Chondrocyte (in vitro differentiated cells): ENCODE measurements at places on chromosomes 6 and 20.

- DNase-seq, result no peak
Measured at GRCh38 chr6:170231293-170232185, 59.3 kb downstream of the DLL1 start.

DNA sequence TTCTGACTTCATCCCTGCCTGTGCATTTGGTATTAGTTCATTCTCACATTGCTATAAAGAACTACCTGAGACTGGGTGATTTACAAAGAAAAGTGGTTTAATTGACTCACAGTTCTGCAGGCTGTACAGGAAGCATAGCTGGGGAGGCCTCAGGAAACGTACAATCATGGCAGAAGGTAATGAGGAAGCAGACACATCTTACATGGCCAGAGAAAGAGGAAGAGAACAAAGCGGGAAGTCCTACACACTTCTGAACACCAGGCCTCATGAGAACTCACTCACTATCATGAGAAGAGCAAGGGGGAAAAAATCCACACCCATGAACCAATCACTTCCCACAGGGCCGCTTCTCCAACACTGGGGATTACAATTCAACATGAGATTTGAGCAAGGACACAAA is 303.9 kb downstream of the CBLN4 start:
- no peak for DNase-seq

GRCh38 chr20:54228841-54229240 is 21.0 kb downstream of the PFDN4 start:
- no peak for DNase-seq

DNA sequence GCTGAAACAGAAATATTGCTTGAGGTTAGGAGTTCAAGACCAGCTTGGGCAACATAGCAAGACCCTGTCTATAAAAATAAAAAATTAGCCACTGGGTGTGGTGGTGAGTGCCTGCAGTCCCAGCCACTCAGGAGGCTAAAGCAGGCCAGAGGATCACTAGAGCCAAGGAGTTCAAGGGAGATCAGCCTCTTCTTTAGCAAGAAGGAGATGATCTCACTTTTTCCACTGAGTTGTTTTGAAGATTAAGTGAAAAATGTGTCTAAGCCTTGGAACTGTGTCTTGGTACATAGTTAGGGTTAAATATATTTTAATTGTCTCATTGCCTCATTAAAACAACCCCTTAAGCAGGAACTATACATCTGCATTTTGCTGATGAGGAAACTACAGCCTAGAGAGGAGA is 279.0 kb upstream of the ZFP64 start:
- no peak for DNase-seq

DNA sequence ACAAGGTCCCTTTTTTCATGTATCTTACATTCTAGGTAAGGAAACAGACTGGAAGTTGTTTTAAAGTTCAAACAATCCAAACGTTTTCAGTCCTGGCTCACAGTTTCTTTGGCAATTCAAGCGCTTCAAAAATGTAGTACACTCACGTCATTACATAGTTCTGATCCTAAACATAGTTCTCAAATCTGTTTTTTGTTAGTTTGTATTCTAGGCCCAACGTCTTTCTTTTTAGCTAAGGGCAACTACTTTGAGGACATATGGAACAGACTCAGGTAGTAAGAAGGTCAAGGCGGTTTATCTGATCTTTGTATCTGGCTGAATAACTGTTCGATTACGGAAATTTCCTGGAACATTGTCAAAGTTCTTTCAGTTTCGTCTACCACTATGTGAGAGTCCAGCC is 36.9 kb upstream of the PLCB4 start:
- no peak for DNase-seq

GRCh38 chr20:46324960-46325703 is 16.8 kb upstream of the CDH22 start:
- no peak for DNase-seq

DNA sequence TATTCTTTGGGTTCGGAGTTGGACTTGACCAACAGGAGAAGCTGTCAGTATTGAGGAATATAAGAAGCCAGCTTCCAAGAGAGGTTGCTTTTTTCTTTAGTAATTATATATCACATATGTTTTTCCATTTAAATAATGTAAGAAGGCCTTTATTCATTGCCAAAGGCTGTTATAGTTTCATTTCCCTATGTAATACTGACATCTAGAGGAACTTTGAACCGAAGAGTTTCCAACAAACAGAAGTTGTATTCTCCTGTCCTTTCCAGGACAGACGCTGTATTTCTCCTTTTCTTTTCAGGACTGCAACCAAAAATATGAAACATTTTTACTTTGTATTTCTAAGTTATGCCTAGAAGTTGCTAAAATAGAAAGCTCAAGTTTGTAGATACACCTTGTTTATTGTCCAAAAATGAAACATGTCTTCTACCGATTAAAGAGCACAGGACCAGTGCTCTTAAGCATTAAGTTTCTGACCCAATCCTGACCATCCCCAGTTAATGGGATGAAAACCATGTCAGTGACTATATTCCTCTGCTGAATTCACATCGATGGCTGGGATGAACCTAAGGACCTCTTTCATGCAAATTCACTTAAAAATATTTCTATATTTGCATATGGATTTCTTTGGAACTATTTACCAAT is 55.1 kb downstream of the MYLK4 start:
- no peak for DNase-seq

- no peak for DNase-seq
Measured at GRCh38 chr20:33836277-33836676, 25.1 kb downstream of the CHMP4B start.

DNA sequence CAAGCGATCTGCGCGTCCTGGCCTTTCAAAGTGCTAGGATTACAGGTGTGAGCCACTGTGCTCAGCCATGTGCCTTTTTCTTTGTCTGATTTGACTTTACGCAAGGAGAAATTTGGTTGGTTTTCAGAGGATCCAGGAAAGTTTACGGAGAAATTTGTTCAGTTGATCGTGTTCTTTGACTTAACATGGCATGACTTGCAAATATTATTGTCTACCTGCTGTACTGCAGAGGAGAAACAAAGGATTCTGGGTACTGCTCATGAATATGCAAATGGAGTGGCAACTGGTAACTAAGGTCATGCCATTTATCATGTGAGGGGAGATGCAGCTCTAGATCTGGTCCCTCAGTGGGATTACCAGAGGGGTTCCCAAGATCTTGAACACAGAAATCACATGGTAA is 68.8 kb upstream of the CHD6 start:
- DNase-seq, result no peak

GRCh38 chr6:27669295-27669623 is 196.4 kb upstream of the ZNF184 start:
- DNase-seq, result no peak

GRCh38 chr20:35600176-35600992 is 15.2 kb upstream of the SPAG4 start:
- peak; percentile 86 for DNase-seq

GRCh38 chr6:105836889-105837288 is 249.2 kb upstream of the PRDM1 start:
- no peak for DNase-seq

GRCh38 chr20:60727425-60727824 is 524.6 kb upstream of the CDH4 start:
- no peak for DNase-seq

DNA sequence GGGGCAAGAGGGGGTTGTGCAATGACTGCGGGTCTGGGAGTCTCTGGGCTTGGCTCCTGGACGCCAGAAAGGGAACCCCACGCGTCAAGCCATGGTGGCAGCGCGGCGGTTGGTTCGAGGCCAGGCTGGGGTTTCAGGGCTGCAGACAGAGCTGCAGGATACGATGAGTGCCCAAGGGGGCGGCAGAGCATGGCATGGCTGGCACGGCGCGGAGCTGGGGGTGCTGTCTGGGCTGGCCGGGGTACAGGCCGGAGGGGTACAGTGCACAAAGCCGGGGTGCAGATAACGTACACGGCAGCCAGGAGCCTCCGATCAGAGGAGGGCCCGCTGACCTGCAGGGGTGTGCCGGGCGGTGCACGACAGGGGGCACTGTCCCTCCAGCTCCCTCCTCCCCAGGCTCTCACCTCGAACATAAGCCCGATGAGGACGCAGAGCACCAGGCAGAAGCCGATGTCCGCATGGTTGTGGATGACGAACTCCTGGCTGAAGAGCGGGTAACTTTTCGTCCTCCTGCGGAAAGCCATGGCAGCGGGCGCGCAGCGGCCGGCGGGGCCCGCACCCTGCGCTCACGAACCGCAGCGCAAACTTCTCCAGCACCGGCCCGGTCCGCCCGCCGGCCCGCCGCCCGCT is 353 bp downstream of the TRAM2 start:
- DNase-seq, result no peak

GRCh38 chr20:32509639-32510066 is 75.5 kb downstream of the NOL4L start:
- DNase-seq, result peak; percentile 24

GRCh38 chr6:10144772-10145171 is 270.1 kb downstream of the TFAP2A start:
- no peak for DNase-seq

- DNase-seq, result no peak
Measured at GRCh38 chr20:24459733-24460132, 9.7 kb upstream of the SYNDIG1 start.

DNA sequence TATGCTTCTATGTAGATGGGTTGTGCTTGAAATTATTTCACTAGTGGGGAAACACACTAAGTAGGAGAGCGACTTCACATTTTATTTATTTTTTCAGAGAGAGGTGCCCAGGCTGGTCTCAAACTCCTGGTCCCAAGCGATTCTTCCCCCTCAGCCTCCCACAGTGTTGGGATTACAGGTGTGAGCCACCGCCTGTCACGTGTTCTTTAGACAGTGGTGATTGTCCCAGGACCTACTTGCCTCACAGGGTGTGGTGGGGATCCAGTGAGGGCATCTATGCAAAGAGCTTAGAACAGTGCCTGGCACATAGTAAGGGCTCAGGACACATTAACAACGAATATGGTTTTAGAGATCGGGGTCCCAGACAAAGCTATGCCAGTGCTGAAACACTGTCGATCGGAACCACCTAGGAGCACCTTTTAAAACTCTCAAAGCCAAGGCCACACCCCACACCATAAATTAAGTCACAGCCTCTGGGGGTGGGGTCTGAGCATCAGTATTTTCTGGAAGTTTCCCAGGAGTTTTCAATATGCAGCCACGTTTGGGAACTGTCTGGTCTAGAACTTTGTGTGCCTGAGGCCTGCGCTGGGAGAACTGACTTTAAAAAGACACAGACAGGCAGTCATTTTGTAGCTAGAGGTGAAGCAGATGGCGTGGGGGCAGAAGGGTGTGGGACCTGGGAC is 4.8 kb upstream of the BCAS4 start:
- DNase-seq, result peak; percentile 17

DNA sequence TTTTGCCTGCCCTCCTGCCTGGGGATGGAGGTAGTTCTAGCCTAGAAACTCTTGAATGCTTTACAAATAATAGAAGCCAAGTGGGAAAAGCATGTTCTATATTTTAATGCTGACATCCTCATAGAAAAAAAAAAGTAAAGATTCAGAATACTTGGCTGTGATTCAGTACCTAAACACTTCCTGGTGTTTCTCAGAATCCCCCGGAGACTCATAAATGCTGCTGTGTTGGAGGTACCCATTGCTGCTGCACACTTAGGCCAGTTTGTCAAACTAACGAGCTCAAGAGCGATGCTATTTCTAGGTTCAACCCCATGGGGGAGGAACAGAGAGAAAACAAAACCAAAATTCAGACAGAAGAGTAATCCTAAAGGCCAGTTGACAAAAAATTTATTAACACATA is 38.8 kb upstream of the ZFP64 start:
- DNase-seq, result no peak

DNA sequence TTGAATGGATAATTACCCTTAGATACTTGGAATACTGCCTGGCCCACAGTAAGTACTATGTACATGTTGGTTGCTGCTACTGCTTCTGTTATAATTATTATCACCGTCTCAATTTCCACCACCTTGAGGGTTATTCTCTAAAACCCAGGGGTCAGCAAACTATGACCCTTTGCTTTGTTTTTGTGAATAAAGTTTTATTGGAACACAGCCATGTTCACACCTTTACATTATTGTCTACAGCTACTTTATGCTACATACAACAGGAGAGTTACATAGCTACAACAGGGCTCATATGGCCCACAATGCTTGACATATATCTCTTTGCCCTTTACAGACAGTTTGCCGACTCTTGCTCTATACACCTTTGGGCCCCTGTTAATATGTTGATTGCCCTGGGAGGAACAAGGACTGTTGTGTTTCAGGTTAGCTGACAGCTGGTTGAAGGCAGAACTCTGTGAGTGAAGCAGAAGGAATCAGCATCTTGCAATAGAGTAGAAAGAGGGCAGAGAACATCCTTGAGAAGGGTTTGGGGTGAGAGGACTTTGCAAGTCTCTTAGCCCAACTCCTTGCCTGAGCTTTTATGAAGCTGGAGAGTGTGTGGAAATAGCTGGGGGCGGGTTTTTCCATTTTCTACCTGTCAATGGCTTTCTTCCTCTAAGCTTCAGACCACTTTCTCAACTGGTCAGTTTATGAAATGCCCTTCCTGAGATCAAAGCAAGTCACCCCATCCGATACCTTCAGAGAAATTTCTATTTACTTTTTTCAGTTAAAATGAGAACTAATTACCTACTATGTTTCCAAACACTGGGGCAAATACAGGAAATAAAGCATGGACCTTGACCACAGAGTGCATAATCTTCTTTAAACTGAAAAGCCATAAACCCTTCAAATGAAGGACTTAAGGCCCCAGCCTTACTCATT is 3.5 kb upstream of the MEP1A start:
- no peak for DNase-seq

- DNase-seq, result no peak
Measured at GRCh38 chr6:148249160-148249559, 93.5 kb upstream of the SASH1 start.
